Stimulated activated CD8-positive, alpha-beta memory T cell treated with anti-CD3 and anti-CD28 coated beads, Interleukin-4, amount 100 ng/mL, for 1 hour (primary cell): ENCODE measurements at places on chromosomes 6 and 20.
A peak's percentile ranks its signal among the peaks of the same experiment; 100 is the strongest.

GRCh38 chr20:36199345-36200257, 36.7 kb upstream of the AAR2 start:
- DNase-seq = peak; percentile 57

- DNase-seq = no peak
These were observed 133.5 kb upstream of the TMEM170B start for GRCh38 chr6:11404081-11404480.

- no peak for DNase-seq
These were observed 17.8 kb downstream of the HLA-B start for GRCh38 chr6:31339210-31339609.

DNA sequence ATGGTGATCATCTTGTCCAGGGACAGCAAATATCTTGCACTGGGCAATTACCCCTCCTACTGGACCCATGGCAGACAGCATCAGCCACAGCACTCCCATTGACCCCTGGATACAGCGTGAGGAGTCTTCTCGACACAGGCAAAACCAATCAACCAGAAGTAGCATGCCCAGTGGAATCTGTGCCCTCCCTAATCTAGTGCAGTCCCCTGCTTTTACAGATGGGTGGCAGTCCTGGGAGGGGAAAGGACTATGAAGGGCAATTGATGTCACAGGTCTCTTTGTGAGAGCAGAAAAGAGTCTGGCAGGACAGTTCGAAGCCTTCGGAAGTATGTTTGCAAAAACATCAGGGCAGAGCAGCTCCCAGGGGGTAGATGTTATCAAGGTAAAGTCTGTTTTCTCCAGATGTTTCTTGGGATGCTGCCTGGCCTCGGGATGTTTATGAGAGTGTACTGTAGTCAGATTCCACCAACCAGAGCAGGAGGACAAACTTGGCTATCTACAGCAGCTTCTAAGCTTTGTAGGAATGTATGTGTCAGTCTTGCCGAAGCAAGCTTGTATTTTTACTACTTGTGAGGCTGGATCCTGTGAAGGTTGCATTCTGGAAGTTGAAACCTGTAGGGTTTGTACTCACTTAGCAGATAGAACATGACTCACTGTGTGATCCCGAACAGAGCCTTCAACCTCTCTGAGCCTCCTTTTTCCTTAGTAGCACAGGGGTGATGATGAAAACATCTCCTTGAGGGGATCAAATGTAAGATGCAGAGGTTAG, 63.0 kb upstream of the MYL9 start:
- no peak for DNase-seq

DNA sequence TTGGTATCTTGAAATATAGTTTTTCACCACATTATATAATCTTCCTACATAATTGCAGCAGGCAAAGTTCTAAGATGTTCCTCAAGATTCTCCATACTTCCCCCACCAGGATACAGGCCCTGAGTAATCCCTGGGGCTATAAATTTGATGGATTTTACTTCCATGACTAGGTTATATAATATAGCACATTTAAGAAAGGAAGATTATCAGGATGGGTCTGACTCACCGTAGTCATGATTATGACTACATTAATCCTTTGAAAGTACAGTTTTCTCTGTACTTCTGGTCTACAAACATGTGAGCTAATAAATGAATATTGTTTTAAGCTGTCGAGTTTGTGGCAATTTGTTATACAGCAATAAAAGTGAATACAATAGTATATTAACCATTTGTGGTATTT, 122.5 kb downstream of the MACROD2 start:
- no peak for DNase-seq
